NCI-H1092 treated with DMSO at 0.1 percent for 48 hours (cell line): ENCODE measurements at places on chromosomes 2 and 18.

- no peak for DNase-seq
These were observed 10.0 kb downstream of the HK2 start for GRCh38 chr2:74843899-74844298.

DNA sequence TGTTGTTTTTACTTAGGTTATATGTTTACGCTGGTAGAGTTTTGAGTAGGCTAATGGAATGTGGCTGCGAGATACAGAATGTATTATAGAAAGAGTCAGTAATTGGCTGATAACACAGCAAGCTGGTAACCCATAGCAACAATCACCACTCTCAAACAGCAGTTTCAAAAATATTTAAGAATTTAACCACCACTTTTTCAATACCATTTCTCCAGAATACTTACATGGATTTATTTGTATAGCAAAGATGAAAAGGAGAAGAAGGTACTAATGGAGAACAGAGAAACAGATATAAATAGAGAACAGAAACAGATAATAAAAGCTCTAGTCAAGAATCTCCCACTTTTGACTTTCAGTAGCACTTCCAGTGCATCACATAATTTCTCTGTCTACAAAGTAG is 188.3 kb upstream of the SLC39A10 start:
- DNase-seq: no peak

GRCh38 chr2:239689985-239690384 is 289.2 kb upstream of the HDAC4 start:
- DNase-seq: no peak

- DNase-seq: no peak
These were observed 7.6 kb upstream of the EMILIN2 start for GRCh38 chr18:2839202-2839601.

GRCh38 chr2:104432991-104433390 is 420.9 kb upstream of the POU3F3 start:
- DNase-seq: no peak

DNA sequence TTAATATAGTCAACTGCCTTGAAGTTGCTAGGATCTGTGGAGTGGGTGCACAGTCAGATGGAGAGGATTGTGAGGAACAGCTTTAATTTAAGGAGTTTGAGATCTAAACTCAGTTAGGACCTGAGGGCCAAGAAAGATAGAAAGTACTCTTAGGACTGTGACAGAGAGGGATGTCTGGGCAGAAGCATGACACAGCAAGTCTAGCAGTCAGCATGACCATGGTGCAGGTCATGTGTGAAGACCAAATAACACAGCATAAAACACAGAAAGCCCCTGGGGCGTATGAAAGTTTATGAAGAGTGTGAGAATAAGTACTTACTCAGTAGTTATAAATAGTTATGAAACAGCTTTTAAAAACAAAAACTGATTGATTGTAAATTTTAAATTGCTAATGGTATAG is 107.2 kb downstream of the GALNT1 start:
- no peak for DNase-seq

DNA sequence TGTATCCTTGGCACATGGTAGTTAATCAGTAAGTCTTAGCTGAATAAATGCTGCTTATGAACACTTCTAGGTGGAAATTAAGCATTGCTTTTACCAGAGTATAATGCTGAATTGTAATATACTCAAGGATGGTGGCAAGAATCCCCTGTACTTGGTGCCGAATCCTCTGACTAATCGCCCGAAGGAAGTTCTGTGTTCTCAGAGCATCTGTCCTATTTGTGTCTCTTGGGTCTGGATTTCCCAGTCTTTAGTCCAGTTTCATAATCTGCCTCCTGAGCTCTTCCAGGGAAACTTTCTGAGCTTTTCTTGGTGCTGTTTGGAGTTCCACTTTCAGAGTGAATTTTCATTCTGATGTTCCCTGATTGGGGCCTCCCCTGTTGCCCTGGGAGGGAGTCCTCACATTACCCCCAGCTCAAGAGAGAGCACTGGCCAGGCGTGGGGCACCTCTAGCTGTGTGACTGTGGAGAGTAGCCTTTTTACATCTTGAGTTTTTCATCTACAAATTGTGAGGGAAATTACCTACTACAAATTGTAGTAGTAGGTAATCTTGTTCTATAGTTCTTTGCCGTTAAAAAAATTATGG is 144.9 kb downstream of the LTBP1 start:
- no peak for DNase-seq

DNA sequence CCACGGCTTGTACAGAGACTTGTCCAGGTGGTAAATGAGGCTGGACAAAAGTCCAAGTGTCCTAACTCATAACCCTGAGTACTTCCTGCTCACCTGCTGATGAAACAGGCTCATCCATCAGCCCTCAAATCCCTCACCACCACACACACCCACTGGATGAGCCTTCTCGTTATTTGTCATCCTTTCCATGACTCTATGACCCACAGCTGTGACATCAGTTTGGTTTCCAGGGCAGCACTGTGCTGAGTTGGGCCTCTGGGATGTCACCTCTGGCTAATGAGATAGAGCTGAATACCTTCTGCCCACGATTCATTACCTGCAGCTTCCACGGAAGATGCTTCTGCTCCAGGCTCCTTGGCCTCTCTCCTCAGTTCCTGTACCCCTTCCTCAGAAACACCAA is 39.4 kb downstream of the SLC14A2 start:
- DNase-seq: no peak

GRCh38 chr2:36356990-36357846 is 1.6 kb downstream of the CRIM1 start:
- no peak for DNase-seq

DNA sequence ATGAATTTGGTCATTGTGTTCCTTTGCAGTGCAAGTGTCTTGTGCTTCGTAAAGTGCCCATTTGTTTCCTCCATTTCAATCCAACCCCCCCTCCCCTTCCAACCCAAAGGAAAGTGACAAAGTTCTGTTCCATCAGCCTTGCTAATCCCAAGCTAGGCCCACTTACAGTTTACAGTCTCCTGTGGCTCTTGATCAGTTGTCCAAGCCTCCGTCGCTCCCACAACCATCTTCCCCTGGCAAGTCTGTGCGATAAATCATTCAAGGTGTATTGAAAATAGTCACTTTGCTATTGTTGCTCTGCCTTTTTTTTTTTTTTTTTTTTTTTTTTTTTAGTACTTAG is 6.5 kb downstream of the POU3F3 start:
- no peak for DNase-seq

DNA sequence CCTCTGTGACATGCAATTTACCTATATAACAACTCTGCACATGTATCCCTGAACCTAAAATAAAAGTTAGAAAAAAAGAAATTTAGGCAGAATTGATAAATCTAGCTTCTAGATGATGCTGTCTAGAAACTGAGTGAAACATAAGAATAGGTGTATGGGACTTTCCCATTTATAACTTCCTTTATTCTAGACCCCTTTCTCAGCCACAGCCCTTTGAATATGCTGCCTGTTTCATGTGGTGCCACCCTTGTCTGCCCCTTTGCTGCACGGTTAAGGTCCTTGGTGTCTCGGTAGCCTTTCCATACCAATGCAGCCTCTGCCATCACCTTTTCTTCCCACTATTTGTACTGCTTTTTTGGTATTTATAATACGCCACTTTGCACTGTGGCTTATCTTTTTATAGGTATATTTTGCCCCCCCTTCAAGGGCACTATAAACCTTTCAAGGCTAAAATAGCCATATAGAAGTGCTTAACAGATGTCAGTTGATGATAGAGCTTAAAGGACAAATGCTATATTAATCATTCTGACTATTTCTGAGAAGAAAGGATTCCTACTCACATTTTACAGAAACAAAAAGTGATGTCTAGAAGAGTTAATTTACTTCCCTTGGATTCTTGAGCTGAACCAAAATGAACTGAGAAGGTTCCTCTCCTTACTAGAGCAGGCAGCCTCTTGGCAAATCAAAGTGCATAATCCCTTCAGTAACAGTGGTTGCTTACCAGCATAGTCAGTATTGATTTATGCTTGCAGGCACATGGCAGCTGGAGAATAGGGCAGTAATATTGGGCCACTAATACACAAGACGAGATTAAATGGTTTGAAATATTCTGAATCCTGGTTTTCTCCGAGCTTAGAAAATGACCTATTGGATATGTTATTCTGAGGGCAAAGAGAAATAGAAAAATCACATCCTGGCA is 88.1 kb upstream of the CYP26B1 start:
- no peak for DNase-seq

DNA sequence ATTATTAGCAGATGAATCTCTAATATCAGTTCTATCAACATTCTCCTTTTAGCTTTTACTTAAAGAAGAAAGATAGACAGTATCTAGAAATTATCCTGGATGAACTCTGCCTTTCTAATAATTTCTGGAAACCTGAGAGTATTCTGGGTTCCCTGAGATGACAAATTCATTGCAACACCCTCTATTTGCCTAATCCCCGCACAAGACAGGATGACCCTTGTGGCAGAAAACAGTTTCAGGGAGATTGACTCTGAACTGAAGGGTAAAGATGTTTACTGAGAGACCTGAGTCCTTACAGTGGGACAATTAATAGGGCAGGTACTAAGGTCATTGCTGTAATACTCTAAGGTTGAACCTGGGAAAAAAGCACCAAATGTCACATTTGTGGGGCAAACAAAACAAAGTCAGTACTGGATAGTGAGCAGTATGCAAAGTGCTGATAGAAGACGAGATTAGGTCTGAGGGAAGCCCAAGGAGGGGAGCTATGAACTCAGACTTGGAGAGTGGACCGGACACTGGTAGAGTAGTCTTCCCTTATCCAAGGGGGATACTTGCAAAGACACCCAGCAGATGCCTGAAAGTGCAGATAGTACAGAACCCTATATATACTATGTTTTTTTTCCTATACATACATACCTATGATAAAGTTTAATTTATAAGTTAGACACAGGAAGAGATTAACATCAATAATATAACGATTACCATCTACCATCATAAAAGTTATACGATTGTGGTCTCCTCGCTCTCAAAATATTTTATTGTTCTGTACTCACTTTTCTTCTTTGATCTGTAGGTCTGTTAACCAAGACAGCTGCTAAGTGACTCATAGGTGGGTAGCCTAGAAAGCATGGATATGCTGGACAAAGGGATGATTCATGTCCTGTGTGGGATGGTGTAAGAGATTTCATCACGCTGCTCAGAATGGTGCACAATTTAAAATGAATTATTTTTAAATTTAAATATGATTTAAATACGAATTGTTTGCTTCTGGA is 148.3 kb upstream of the KLHL14 start:
- no peak for DNase-seq
